Activated T-cell treated with anti-CD3 and anti-CD28 coated beads, Interleukin-2, amount 50 U/mL, for 72 hours (primary cell): ENCODE measurements at places on chromosomes 2 and 18.

GRCh38 chr2:234587341-234588053, 90.6 kb upstream of the ARL4C start:
- H3K36me3 ChIP-seq = no peaks in the 10 kb centered on the region
- no peaks in the 10 kb centered on the region for H3K4me1 ChIP-seq
- no peak for DNase-seq
- peaks cover 10% of the 10 kb centered on the region for H3K27me3 ChIP-seq
- no peak overlapping the region for H3K27ac ChIP-seq
- no peak overlapping the region for H3K4me3 ChIP-seq

DNA sequence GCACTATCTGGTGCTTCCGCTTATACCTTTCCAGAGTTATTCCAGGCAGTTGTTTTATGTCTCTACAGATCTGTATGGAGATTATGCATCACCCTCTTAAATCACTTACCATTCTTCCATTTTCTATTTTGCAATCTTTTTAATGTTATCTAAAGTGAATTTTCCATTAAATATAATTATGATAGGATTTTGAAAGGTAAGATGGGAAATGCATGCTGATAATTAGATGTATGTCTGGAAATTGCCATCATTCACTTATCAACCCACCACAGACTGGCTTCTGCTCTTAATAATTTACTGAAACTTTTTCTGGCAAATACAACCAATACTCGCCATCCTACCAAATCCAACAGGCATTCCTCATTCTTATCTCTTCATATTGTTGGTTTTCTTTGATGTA, 227.4 kb upstream of the MC4R start:
- no peaks in the 10 kb centered on the region for H3K27me3 ChIP-seq
- no peaks in the 10 kb centered on the region for H3K4me1 ChIP-seq
- H3K4me3 ChIP-seq = no peak overlapping the region
- H3K36me3 ChIP-seq = no peaks in the 10 kb centered on the region
- no peak overlapping the region for H3K27ac ChIP-seq

GRCh38 chr2:132586101-132586511, 83.9 kb downstream of the LYPD1 start:
- H3K4me1 ChIP-seq = no peaks in the 10 kb centered on the region
- no peak for DNase-seq
- no peak overlapping the region for H3K4me3 ChIP-seq
- H3K27me3 ChIP-seq = no peaks in the 10 kb centered on the region

DNA sequence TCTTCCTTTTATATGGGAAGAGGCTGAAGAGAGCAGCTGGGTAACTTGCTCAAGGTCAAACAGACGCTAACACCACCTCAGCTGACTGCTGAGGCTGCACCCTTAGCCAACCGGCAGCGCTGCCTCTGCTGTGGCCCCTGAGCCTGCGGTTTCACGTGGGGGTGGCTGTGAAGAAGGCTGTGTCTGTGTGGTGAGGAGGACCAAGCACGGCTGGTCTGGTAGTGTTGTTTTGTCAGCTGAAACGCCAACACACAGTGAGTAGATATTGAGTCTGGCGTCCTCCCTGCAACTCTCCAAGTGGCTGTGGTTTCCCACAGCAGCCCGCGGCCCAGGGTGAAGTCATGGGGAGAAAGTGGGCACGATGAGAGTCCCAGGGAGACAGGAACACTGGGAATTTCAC, 69.6 kb downstream of the THNSL2 start:
- no peaks in the 10 kb centered on the region for H3K27me3 ChIP-seq

DNA sequence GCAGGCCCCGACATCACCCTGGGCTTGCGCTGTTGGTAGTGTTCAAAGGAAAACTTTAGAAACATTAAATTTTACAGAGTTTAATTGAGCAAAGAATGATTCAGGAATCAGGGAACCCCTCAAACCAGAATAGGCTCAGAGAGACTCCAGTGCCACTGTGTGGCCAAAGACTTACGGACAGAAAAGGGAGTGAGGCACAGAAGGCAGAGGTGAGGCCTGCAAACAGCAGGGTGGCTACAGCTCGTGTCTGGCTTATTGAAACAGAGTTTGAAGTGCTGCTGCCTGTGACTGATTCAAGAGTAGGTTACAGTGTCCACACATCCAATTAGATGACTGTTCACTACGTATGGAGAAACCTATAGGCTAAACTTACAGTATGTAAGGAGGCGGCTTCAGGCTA, 2.4 kb upstream of the CTDP1 start:
- no peak for DNase-seq
- no peaks in the 10 kb centered on the region for H3K27me3 ChIP-seq
- peaks cover 7% of the 10 kb centered on the region for H3K36me3 ChIP-seq
- no peak overlapping the region for H3K27ac ChIP-seq

DNA sequence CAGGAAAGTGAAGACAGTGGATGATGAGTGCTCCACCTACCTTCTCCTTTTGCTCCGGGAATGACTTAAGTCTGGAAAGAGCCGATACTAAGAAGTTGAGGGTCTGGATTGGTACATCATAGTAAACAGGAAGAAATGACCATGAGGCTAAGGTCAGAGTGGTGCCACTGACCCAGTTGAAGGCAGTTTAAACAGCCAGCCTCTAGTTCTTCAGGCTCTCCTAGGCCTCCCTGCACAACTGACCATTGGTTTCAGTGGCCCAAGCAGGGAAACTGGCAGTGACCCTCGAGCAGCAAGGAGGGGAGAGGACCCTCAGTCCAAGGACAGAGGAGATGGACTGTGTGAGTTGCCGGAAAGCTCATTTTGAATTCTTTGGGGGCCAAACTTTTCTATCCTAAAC, 119.1 kb downstream of the MAP4K4 start:
- no peak overlapping the region for H3K27ac ChIP-seq
- H3K4me3 ChIP-seq = no peak overlapping the region
- peaks cover 67% of the 10 kb centered on the region for H3K4me1 ChIP-seq
- no peaks in the 10 kb centered on the region for H3K27me3 ChIP-seq
- peaks cover 2% of the 10 kb centered on the region for H3K36me3 ChIP-seq
- no peak for DNase-seq

- peaks cover 7% of the 10 kb centered on the region for H3K27me3 ChIP-seq
- no peak overlapping the region for H3K4me3 ChIP-seq
- no peaks in the 10 kb centered on the region for H3K36me3 ChIP-seq
- no peaks in the 10 kb centered on the region for H3K4me1 ChIP-seq
- no peak overlapping the region for H3K27ac ChIP-seq
- no peak for DNase-seq
Measured at GRCh38 chr2:238510911-238511613, 84.3 kb downstream of the ASB1 start.

DNA sequence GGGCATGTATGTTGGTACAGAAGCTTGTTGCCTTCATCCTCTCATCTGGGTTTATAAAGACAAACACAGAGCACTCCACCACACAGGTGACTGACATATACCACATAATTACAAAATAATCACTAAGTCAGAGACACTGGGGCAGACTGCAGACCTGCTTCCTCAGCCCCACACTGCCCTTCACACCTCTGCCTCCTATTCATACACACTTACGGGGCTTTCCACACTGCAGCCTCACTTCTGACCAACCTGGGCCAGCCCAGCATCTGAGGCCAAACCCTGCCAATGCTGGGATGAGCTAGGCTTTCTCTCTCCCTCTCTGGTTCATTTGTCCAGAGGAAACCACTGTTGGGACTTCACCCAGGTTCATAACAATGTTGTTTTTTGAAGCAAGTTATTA, 4.5 kb downstream of the EMX1 start:
- DNase-seq = no peak
- no peaks in the 10 kb centered on the region for H3K36me3 ChIP-seq
- H3K4me3 ChIP-seq = no peak overlapping the region
- H3K27me3 ChIP-seq = peaks cover 60% of the 10 kb centered on the region
- no peak overlapping the region for H3K27ac ChIP-seq

DNA sequence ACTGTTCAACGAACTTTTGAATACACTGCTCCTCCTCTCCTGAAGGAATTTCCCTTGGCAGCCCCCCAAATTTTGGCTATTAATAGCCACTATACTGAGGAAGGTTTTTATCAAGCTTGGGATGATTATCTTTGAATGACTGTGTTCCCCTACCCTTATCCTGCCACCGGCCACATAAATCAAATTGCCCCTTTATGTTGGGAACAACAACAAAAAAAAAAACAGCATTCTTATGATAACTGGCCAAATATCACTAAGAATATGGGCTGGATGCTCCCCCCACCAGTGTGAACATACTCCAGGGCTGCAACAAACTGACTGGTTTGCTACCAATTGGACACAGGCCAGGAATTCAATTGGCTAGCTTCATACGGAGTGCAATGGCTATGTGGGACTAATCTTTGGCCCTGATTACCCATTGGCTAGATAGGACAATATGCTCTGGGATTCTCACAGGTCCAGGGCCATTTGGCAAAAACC, 20.6 kb downstream of the DUSP11 start:
- no peak overlapping the region for H3K4me3 ChIP-seq
- DNase-seq = no peak
- no peaks in the 10 kb centered on the region for H3K27me3 ChIP-seq
- peaks cover 5% of the 10 kb centered on the region for H3K4me1 ChIP-seq

DNA sequence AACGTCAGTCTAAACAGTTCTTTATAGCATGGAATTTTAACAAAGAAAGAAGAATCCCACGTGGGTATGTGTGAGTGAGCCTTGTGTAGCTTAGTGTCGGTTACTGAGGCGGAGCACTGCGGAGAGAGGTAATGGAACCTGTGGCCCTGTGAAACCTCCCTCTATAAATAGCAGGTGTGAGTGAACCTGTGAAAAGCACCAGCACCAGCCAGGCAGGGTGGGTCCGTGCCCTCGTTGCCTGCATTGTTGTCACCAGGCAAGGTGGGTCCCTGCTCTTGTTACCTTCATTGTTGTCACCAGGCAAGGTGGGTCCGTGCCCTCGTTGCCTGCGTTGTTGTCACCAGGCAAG, 4.7 kb downstream of the CTDP1 start:
- H3K36me3 ChIP-seq = peaks cover 7% of the 10 kb centered on the region
- H3K4me1 ChIP-seq = peaks cover 70% of the 10 kb centered on the region
- H3K27ac ChIP-seq = peak overlapping the region; percentile 97
- DNase-seq = peak; percentile 30

DNA sequence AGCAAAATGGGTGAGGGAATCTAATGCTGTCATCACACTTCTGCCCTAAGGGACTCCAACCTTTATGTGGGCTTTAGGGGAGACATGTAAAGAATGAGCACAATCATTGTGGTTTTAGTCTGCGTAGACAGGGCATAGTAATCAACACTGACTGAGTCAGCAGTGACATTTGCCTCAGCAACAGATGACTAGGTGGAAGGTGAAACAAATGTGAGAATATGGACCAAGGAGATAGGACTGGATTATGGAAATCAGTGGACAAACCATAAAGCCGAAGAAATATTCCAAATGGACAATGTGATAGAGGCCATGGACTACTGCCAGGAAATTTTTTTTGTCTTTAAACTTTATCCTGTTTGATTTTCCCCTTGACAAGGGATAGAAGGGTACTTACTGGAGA, 83.9 kb downstream of the PDK1 start:
- H3K4me1 ChIP-seq = peaks cover 31% of the 10 kb centered on the region
- DNase-seq = peak; percentile 38
- no peaks in the 10 kb centered on the region for H3K27me3 ChIP-seq
- no peaks in the 10 kb centered on the region for H3K36me3 ChIP-seq
- no peak overlapping the region for H3K27ac ChIP-seq
- H3K4me3 ChIP-seq = no peak overlapping the region

DNA sequence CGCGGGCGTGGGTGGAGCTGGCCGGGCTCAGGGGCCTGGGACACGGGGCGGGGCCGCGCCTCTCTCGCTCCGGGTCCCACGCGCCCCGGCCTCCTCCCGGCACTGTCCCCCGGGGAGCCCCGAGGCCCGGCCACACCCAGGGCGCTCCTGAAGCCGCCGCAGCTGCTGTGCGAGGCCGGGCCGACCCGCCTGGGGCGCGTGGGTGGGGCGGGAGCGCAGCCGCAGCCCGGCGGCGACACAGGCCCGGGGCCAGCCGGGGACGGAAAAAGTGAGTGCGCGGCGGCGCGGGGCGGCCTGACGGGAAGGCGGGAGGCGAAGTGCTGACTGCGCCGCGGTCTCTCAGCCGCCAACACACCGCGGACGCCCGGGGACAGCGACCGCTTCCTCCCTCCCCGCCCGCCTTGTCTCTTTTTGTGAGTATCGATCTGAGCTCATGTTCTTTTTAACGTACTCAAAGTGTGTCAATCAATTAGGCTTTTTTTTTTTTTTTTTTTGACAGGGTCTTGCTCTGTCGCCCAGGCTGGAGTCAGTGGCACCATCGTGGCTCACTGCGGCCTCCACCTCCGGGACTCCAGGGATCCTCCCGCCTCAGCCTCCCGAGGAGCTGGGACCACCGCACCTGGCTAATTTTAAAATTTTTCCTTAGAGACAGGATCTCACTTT, 14.5 kb downstream of the PDCD1 start:
- peak overlapping the region; percentile 61 for H3K4me3 ChIP-seq
- DNase-seq = peak; percentile 95
- H3K27ac ChIP-seq = peak overlapping the region; percentile 70
- peaks cover 8% of the 10 kb centered on the region for H3K36me3 ChIP-seq
- peaks cover 36% of the 10 kb centered on the region for H3K4me1 ChIP-seq

DNA sequence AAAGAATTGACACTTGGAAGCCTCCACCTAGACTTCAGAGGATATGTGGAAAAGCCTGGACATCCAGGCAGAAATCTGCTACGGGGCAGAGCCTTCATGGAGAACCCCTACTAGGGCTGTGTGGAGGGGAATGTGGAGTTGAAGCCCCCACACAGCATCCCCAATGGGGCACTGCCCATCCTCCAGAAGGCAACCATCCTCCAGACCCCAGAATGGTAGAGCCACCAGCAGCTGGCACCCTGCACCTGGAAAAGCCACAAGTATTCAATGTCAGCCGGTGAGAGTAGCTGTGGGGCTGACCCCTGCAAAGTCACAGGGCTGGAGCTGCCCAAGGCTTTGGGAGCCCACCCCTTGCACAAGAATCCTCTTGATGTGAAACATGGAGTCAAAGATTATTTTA, 53.6 kb upstream of the SNTG2 start:
- H3K27ac ChIP-seq = no peak overlapping the region
- no peak overlapping the region for H3K4me3 ChIP-seq
- H3K4me1 ChIP-seq = peaks cover 8% of the 10 kb centered on the region
- no peak for DNase-seq
- H3K27me3 ChIP-seq = peaks cover 16% of the 10 kb centered on the region

DNA sequence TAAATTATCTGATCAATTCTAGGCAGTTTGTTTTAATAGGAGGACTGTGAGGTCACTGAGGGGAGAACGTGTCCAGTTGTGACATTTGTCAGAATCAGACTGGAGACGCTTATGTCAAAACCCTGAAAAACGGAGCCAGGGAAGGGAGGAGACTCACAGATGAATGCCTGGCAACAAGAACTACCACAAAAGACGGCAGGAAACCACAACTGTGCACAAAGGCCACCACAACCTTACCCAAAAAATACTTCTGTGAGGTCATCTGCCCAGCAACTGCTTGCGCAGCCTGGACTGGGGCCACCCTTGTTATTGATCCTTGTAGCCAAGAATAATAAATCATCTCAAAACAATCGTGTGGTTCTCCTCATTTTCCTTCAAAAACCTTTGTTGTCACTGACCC, 173.0 kb upstream of the ALKAL2 start:
- no peaks in the 10 kb centered on the region for H3K36me3 ChIP-seq
- peaks cover 45% of the 10 kb centered on the region for H3K4me1 ChIP-seq
- H3K4me3 ChIP-seq = peak overlapping the region; percentile 59

GRCh38 chr2:102283996-102284395, 27.4 kb upstream of the IL1RL1 start:
- peaks cover 6% of the 10 kb centered on the region for H3K4me1 ChIP-seq
- H3K27me3 ChIP-seq = no peaks in the 10 kb centered on the region
- no peak overlapping the region for H3K4me3 ChIP-seq
- no peaks in the 10 kb centered on the region for H3K36me3 ChIP-seq
- no peak overlapping the region for H3K27ac ChIP-seq
- no peak for DNase-seq

GRCh38 chr2:42957861-42958301, 165.5 kb upstream of the HAAO start:
- DNase-seq = no peak
- H3K4me3 ChIP-seq = no peak overlapping the region
- H3K36me3 ChIP-seq = no peaks in the 10 kb centered on the region
- peaks cover 17% of the 10 kb centered on the region for H3K27me3 ChIP-seq
